K562 (cell line): ENCODE measurements at places on chromosomes 7 and 10.

GRCh38 chr7:86926732-86927131 is 132.7 kb downstream of the ELAPOR2 start:
- peak; percentile 61 for DNase-seq

DNA sequence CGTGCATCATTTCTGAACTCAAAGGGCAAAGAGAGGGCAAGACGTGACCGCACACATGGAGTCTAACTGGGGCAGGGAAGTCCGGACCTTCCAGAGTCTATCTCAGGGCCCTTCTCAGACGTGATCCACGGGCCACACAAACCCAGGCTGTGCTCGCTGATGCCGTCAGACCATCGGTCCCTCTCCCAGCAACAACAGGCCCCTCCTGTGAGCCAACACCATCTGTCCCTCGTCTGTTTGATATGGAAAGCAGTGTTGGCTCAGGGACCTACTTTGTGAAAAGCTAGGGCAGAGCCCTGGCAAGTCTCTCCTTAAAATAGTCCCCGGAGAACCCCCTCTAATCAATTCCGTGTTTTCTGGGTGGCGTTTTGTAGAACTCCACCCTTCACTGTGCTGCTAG is 208.8 kb downstream of the TCERG1L start:
- DNase-seq = no peak

- no peak for DNase-seq
Measured at GRCh38 chr7:22127835-22128527, 182.3 kb upstream of the CDCA7L start.

DNA sequence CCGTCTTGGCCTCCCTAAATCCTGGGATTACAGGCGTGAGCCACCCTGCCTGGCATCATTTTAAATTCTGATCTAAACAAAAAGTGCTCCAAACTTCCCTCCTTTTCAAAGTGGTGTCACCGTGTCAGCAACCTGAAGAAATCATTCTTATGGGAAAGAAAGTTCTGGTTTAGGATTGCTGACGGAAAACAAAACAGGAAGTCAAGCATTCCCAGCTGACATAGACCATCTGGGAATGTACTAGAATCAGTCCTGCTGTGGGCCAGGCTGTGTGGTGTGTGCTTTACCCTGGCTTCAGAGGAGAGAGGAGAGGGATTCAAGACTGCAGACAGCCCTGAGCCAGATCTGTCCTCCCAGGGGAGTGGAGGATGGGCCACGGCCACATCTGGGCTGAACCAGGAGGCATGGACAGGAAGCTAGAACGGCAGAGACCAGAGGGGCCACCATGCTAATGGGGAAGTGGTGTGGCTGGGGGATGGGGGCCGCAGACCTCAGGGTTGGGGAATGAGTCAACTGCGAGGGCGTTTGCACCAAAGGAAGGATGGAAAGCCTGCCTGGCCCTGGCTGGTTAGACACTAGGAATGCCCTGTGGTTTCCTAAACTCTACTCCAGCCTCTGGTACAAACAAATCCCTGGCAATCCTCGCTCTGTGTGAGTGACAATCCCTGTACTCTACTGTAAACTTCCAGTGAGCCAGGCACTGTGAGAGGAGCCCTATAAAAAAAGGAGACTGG is 16.7 kb upstream of the CLIP2 start:
- DNase-seq = peak; percentile 84

- no peak for DNase-seq
Measured at GRCh38 chr7:28755255-28755654, 202.9 kb downstream of the TRIL start.

- no peak for DNase-seq
Measured at GRCh38 chr10:80588546-80588945, 50.8 kb downstream of the SH2D4B start.

DNA sequence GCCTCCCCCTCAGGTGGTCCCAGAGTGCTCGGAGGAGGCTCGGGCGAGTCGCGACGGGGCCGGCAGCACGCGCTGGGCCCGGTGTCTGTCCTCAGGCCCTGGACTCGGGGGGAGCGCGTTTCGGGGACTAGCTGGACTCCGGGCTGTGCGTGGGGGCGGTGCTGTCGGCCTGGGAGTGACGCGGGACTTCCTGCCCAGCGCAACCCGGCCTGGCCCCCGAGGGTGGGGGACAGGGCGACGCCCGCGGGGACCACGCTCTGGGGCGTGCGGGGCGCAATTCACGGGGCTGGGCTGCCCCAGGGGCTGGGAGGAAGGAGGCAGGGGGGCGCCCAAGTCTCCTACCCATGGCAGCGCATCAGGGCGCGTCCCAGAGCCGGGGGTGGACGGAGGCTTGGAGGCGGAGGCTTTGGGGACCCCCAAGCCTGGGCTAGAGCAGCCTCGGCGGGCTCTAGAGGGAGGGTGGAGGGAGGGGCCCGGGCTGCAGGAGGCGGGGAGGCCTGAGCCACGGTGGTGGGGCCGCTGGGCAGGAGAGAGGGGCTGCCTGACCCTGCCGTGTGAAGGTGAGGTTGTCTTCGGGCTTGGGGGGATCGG is 2.3 kb upstream of the VENTX start:
- peak; percentile 67 for DNase-seq
